ENCODE measurements at places on chromosomes 5 and 9. TPM values are rescaled to one million over a fixed set of nuclear protein-coding genes. Genes with fewer than 3 reads are reported as not detected.

IFNB1 gene
- total RNA-seq = not detected

DNA sequence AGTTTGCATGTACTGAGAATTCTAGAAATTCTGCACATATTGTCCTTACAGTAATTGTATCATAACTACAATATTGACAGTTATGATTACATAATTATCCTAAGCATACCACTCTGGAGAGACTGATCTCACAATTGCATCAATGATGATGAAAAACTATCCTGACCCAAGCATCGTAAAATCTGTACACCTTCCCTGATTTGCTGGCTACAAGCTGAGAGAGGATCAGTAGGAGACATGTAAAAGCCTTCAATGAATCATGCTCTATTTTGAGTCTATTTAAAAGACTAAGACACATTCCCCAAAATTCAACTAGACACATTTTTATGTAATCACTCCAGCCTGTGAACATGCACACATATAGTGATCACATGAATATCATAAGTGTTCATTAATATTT is 1833.8 kb downstream of the EFNA5 start:
- H3K27me3 ChIP-seq = no peaks in the 10 kb centered on the region
- DNase-seq = no peak
- no peaks in the 10 kb centered on the region for H3K4me1 ChIP-seq
- H3K4me3 ChIP-seq = no peak overlapping the region
- H3K36me3 ChIP-seq = no peaks in the 10 kb centered on the region
- H3K27ac ChIP-seq = no peak overlapping the region

CRB2 gene
- 8.4 TPM for total RNA-seq

DNA sequence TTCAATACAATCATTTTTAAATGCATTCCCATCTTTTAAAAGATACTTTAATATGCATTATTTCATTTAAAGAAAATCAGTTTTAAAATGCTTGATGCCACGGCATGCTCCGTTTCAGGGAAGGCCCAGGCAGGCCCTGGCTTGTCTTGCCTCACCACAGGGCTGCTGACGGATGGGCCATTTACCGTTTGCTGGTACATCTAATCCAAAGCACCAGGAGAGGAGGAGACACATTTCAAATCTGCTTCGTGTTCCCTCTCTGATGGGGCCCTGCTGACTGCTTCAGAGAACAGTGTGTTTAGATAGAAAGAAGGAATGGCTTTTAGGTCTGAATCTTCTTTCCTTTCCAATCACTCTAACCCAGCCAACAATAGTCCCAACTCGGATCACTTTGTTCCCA is 185.2 kb downstream of the DCP2 start:
- no peak for DNase-seq
- H3K4me1 ChIP-seq = peaks cover 2% of the 10 kb centered on the region
- no peaks in the 10 kb centered on the region for H3K36me3 ChIP-seq
- no peaks in the 10 kb centered on the region for H3K27me3 ChIP-seq

DNA sequence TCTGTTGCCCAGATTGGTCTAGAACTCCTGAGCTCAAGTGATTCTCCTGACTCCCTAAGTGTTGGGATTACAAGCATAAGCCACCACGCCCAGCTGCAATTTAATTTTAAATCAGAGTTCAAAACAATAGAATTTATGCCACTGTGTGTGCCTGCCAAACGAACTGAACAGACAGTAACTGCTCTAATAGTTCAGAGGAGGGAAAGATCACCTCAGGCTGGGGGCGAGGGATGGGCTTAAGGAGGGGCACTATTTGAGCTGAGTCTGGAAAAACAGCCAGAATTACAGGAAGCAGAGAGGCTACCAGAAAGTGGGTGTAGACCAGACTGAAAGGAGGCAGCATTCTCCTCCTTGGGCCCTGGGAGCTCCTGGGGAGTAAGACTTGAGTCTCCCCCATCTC is 12.2 kb downstream of the NOL6 start:
- H3K36me3 ChIP-seq = peaks cover 52% of the 10 kb centered on the region
- no peaks in the 10 kb centered on the region for H3K4me1 ChIP-seq
- H3K27me3 ChIP-seq = no peaks in the 10 kb centered on the region
- no peak overlapping the region for H3K27ac ChIP-seq
- no peak for DNase-seq
- H3K4me3 ChIP-seq = no peak overlapping the region

ZNF618 gene
- 28.5 TPM for total RNA-seq

THBS4 gene
- 12.8 TPM for total RNA-seq

DNA sequence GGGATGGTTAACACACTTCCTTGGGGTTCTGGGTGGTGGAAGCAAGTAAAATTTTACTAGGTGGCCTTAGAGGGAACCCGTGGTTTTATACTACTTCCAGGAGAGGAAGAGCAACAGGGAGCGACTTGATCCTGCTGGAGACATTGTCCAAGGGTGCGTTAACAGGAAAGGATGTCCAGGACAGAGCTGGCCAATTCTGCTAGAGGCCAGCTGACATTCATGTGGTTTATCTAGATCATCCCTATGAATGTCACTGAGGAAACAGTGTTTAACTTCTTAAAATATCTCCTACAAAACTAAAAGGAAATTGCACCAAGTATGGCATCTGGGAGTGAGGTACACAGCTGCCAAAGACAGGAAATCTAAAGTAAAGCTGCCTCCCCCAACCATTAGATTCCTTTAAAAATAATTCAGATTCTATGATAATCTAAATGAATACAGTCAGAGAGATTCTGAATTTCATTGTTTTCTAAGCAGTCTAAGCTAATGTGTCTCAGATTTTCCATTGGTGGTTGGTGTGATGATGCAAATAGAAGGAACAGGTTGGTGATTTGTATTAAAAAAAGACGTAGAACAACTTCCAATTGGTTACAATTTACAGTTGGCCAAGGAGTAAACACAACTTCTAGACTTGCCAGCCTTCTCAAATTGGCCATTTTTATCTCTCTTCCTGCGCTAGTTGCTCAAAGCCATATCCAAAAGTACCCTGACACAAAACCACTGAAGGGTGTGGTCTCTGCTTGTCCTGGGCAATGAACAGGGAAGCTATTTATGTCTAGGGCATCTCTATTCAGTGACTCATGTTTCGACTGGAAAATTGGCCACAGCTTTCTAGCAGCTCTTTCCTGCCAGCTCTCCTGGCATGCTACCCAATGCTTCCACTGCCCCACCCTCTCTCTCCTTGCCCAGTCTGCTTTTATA is 574.7 kb upstream of the MEF2C start:
- no peak overlapping the region for H3K27ac ChIP-seq
- no peak overlapping the region for H3K4me3 ChIP-seq
- no peaks in the 10 kb centered on the region for H3K36me3 ChIP-seq
- H3K27me3 ChIP-seq = no peaks in the 10 kb centered on the region
- no peaks in the 10 kb centered on the region for H3K4me1 ChIP-seq

OXCT1 gene
- 25.8 TPM for total RNA-seq

DNA sequence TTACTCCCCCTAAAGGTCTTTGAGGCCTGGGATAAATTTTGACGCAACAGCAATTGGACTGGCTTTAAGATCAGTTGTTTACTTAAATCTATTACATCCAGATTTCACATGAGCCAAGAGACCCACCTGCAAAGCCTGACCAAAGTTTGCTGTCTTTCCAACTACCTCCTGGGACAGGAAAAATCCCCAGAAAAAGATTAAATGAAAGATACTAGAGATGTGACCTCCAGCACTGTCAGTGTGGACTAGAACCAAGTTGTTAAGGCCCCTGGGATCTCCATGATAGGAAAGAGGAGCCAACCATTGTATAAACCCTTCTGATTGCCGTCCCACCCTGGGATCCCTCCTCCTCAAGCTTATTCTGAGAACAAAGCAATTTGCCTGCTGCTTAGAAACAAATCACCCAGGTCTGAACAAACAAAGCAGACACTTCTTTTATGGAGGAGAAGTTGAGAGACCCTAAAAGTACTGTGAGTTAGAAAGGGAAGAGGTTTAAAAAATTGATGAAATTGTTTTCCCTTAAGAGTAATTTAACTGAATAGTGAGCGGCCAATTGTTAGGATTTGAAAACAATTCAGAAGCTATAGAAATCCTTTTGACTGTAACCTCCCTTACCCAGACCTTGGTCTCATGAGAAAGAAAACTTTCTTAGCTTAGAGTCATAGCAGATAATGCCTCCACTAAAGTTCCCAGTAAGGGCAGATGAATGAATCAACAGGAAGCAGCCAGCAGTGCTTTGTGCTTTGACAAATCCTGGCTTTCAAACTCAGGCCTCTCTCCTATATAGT is 255.2 kb downstream of the TMEM167A start:
- H3K36me3 ChIP-seq = no peaks in the 10 kb centered on the region
- H3K27me3 ChIP-seq = no peaks in the 10 kb centered on the region
- H3K27ac ChIP-seq = no peak overlapping the region

DNA sequence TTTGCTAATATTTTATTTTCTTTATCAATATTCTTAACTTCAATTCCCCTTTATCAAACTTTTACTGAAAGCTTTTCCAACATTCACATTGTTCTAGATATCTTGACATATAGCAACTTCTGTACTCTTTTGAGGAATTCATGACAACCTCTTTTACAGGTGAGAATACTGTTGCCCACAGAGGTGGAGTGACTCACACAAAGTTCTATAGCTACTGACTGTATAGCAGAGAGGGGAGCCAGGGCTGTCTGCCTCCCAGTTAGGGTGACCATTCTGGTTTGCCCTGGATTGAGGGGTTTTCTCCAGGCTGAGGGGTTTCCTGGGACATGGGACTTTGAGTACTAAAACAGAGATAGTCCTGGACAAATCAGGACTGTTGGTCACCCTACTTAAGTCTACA is 16.2 kb downstream of the SEC61B start:
- DNase-seq = no peak
- H3K36me3 ChIP-seq = no peaks in the 10 kb centered on the region
- no peak overlapping the region for H3K4me3 ChIP-seq
- H3K27ac ChIP-seq = no peak overlapping the region

EQTN gene
- not detected for total RNA-seq

- no peaks in the 10 kb centered on the region for H3K36me3 ChIP-seq
- peaks cover 2% of the 10 kb centered on the region for H3K4me1 ChIP-seq
- no peak overlapping the region for H3K4me3 ChIP-seq
- no peak for DNase-seq
- no peak overlapping the region for H3K27ac ChIP-seq
Measured at GRCh38 chr9:131992906-131993657, 86.6 kb downstream of the MED27 start.

GRIN3A gene
- total RNA-seq = 0.04 TPM

GRCh38 chr5:144032375-144032774 is 138.1 kb downstream of the YIPF5 start:
- no peaks in the 10 kb centered on the region for H3K36me3 ChIP-seq
- no peaks in the 10 kb centered on the region for H3K4me1 ChIP-seq
- H3K27ac ChIP-seq = no peak overlapping the region
- no peak overlapping the region for H3K4me3 ChIP-seq
- no peaks in the 10 kb centered on the region for H3K27me3 ChIP-seq

DNA sequence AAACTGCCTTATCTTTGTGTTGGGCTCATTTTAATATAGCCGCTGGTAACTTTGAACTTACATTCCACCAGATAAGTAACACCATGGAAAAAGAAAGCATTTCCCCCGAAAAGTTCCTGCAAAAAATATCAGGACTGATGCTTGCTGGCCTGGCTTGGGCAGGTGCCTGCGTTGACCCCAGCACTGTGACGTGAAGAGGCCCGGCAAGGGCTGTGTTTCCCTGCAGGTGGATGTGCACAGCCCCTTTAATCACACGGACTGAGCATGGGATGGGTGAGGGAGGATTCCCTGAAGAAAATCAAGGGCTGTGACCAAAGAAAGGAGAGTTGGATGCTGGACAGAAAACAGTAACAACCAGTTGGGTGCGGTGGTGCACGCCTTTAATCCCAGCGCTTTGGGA is 138.2 kb downstream of the NSG2 start:
- no peak overlapping the region for H3K4me3 ChIP-seq
- DNase-seq = no peak
- no peaks in the 10 kb centered on the region for H3K27me3 ChIP-seq
- no peaks in the 10 kb centered on the region for H3K4me1 ChIP-seq
- no peak overlapping the region for H3K27ac ChIP-seq
- no peaks in the 10 kb centered on the region for H3K36me3 ChIP-seq

- peaks cover 1% of the 10 kb centered on the region for H3K4me1 ChIP-seq
- H3K27ac ChIP-seq = no peak overlapping the region
- H3K36me3 ChIP-seq = no peaks in the 10 kb centered on the region
- no peak for DNase-seq
- H3K27me3 ChIP-seq = no peaks in the 10 kb centered on the region
Measured at GRCh38 chr5:133559960-133560359, 52.4 kb downstream of the FSTL4 start.

- no peak overlapping the region for H3K27ac ChIP-seq
- H3K4me1 ChIP-seq = peaks cover 22% of the 10 kb centered on the region
- H3K4me3 ChIP-seq = no peak overlapping the region
- no peaks in the 10 kb centered on the region for H3K27me3 ChIP-seq
- H3K36me3 ChIP-seq = no peaks in the 10 kb centered on the region
Measured at GRCh38 chr9:128247226-128247803, 28.5 kb downstream of the GOLGA2 start.

Data from H1 (cell line).